Activated T-helper 1 cell treated with anti-CD3 and anti-CD28 coated beads, Interleukin-12 subunit alpha, Interleukin-12 subunit beta, Interleukin-2, Interleukin-4 antibody, amounts not matched to agents 30 ng/mL and 10 ng/mL and 1 ng/mL, durations not matched to agents 14 hours and 24 hours and 36 hours (primary cell): ENCODE measurements at places on chromosomes 12 and 14.
A peak's percentile ranks its signal among the peaks of the same experiment; 100 is the strongest.

- no peaks in the 10 kb centered on the region for H3K36me3 ChIP-seq
- H3K27ac ChIP-seq = no peak overlapping the region
- no peak overlapping the region for H3K4me3 ChIP-seq
Observed at GRCh38 chr12:76720068-76720467, 43.8 kb upstream of the ZDHHC17 start.

DNA sequence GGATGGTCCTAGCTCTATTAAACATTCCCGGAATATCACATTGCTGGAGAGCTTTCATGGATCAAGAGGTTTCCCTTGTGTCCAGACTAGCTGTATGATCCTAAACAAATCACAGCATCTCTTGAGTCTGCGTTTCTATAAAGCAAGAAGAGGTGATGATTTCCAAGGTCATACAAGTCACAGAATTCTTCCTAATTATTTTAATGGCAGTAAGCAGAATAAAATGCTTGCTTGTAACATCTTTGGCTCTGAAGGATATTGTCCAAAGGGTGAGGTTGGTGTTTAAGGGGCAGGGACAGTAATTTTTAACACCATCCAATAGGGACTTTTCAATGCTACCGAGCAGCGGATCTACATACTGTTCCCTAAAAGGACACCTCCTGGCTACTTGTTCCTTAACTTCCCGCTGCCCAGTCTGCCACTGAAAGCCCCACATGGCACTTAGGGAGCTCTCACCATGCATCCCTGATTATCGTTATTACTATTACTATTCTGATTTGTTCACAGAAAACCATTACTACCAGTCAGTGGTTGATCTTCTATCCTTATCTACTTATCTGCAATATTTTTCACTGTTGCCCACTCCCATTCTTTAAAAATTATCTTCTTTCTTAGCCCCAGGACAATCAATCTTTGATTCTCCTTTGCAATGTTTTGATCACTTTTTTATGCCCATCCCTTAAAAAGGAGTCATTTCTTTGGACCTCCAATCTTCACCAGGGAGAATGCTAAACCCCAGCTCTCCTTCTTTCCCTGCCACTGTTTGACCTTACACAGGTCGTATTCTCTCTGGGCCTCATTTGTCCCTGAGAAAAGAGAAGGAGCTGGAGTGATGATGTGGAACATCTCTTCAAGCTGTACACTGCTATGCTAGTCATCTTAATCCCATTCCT is 4.0 kb upstream of the PCED1B start:
- peaks cover 11% of the 10 kb centered on the region for H3K36me3 ChIP-seq
- no peak overlapping the region for H3K27ac ChIP-seq
- no peak overlapping the region for H3K4me3 ChIP-seq
- peaks cover 40% of the 10 kb centered on the region for H3K4me1 ChIP-seq
- no peaks in the 10 kb centered on the region for H3K27me3 ChIP-seq
- no peak for DNase-seq

- H3K27ac ChIP-seq = no peak overlapping the region
- H3K4me1 ChIP-seq = no peaks in the 10 kb centered on the region
- no peaks in the 10 kb centered on the region for H3K27me3 ChIP-seq
- H3K36me3 ChIP-seq = no peaks in the 10 kb centered on the region
Observed at GRCh38 chr12:16266085-16266484, 11.4 kb downstream of the SLC15A5 start.

GRCh38 chr12:71243370-71243769 is 85.6 kb upstream of the TSPAN8 start:
- H3K4me1 ChIP-seq = no peaks in the 10 kb centered on the region
- no peak for DNase-seq
- no peak overlapping the region for H3K27ac ChIP-seq
- no peaks in the 10 kb centered on the region for H3K36me3 ChIP-seq
- no peaks in the 10 kb centered on the region for H3K27me3 ChIP-seq
- H3K4me3 ChIP-seq = no peak overlapping the region

DNA sequence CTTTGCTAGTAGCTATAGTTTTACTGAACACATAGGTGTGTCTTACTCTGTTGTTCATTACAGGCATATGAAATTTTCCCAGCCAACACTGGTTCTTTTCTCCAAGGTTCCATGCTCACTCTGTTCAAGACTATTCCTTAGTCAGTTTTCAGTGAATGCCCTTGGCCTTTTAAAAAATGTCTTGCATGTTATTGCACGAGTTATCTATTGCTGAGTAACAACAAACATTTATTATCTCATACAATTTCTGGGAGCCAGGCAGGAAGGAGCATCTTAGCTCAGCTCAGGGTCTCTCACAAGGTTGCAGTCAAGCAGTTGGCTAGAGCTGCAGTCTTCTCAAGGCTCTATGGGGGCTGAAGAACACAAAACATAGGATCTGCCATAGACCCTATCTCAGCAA is 223.5 kb downstream of the BTG1 start:
- H3K27ac ChIP-seq = no peak overlapping the region
- H3K4me1 ChIP-seq = peaks cover 9% of the 10 kb centered on the region
- no peak overlapping the region for H3K4me3 ChIP-seq
- no peaks in the 10 kb centered on the region for H3K27me3 ChIP-seq
- DNase-seq = no peak

DNA sequence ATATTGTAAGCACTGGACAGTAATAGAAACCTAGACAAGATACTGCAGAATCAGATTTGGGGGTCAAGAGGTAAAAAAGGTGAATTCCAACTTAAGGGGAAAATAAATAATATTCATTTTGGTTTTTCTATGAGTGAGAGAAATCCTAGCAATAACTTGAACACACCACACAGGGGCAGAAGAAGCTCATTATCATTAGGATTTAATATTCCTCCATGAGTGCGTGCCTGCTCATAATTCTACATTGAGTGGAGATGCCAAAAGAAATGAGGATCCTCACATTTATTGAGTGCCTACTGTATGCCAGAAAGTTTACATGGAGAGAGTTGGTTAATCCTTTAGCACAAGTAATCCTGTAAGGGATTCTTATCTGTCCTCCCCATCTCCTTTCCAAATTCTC is 40.5 kb upstream of the C14orf132 start:
- H3K4me1 ChIP-seq = no peaks in the 10 kb centered on the region
- no peak for DNase-seq
- no peak overlapping the region for H3K27ac ChIP-seq
- H3K36me3 ChIP-seq = no peaks in the 10 kb centered on the region
- peaks cover 7% of the 10 kb centered on the region for H3K27me3 ChIP-seq

- peak overlapping the region; percentile 40 for H3K27ac ChIP-seq
- H3K4me3 ChIP-seq = no peak overlapping the region
- H3K36me3 ChIP-seq = no peaks in the 10 kb centered on the region
- H3K27me3 ChIP-seq = no peaks in the 10 kb centered on the region
Observed at GRCh38 chr12:19800884-19801283, 361.6 kb downstream of the AEBP2 start.

GRCh38 chr12:107718606-107719005 is 33.0 kb downstream of the PWP1 start:
- no peaks in the 10 kb centered on the region for H3K27me3 ChIP-seq
- DNase-seq = no peak
- H3K36me3 ChIP-seq = peaks cover 29% of the 10 kb centered on the region
- H3K4me1 ChIP-seq = peaks cover 8% of the 10 kb centered on the region

DNA sequence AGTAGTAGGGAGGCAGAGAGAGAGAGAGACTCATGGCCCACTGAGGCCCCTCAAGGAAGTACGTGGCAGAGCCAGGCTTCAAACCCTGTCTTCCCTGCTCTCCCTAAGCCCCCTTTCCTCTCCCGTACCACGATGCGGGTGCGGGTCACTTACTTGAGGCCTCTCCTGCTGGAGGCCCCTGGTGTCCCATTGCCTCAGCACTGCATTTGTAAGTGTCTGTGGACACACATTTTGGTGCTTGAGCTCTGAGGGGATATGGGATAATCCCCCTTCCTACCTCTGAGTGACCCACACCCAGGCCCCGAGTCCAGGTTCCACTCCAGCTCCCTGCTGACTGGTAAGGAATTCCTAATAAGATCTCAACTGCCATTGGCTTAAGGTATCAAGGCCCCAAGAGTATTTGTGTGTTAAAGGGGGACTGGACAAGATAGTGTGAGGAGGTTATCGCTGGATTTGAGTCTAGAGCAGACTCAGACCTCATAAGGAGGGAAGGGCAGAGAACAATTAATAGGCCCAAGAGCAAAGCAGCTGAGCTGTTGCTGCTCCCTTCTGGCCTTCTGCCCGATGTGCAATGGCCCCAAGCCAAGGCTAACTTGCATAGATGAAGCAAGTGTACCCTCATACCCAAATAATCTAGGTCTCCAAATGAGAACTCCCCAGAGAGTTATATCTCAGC is 71.9 kb downstream of the CRACR2A start:
- no peak overlapping the region for H3K4me3 ChIP-seq
- no peak for DNase-seq
- peaks cover 40% of the 10 kb centered on the region for H3K36me3 ChIP-seq
- no peaks in the 10 kb centered on the region for H3K27me3 ChIP-seq
- H3K27ac ChIP-seq = no peak overlapping the region
